ENCODE measurements at places on chromosomes 6 and 20.

- DNase-seq: no peak
Observed at GRCh38 chr6:76250666-76251065, 178.2 kb upstream of the IMPG1 start.

- DNase-seq: no peak
Observed at GRCh38 chr20:44702776-44703175, 12.4 kb upstream of the CCN5 start.

GRCh38 chr6:130148181-130148580 lies 74.6 kb downstream of the SAMD3 start:
- DNase-seq: no peak

DNA sequence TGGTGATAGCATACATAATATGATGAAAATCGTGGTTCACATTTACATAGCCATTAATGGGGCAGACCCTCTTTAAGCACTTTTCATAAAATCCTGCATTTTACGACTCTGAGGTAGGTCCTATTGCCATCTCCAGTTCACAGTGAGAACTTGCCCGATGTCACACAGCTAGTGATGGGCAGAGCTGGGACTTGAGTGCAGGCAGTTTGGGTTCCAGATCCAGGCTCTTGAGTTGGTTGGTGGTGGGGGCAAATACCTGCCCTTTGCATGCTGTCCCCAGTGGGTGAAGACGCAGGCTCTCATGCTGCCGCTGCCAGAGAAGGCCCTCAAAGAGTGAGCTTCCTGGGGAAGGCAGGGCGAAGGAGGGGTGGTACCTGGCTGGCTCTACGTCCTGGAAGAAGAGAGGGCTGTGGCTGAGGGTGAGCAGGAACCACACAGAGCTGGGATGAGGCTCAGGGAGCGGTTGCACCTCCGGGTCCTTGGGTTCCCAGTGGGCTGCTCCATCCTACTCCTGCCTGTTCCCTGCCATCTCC lies 6.1 kb upstream of the BAK1 start:
- no peak for DNase-seq

DNA sequence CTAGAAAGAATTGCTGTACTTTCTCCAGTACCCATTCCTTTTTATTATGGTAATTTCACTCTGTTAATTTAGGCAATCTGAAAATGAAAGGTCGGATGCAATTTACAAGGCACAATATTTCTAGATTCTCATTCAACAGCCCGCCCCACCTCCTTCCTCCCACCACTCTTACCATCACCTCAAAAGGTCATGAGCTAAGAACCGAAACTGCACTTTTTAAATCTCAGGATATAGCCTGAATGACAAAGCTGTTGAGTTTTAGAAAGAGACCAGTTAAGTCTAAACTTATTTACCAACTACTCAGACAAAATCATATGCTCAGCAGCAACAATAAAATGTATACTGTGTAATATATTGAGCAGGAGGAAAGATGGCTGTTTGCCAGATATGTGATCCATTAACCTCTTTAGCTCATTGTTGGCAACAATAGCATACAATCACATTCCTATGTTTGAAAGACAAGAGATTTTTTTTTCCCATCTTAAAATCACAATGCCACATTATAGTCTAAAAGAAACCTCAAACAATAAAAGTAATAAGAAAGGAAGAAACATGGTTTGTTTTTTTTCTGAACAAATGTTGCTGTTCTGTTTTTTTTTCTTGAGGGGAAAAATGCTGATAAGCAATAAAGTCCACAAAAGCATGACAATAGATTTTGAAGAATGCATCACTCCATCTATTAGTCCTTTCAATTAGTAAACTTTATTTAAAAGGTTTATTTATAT lies 1.6 kb upstream of the HS3ST5 start:
- DNase-seq: no peak

- DNase-seq: no peak
Observed at GRCh38 chr6:43843669-43844171, 73.7 kb downstream of the VEGFA start.

GRCh38 chr6:42394881-42395620 lies 56.7 kb downstream of the TRERF1 start:
- no peak for DNase-seq

GRCh38 chr6:149761438-149761837 lies 11.9 kb downstream of the PCMT1 start:
- no peak for DNase-seq

GRCh38 chr20:5127204-5127858 lies 523 bp downstream of the CDS2 start:
- peak; percentile 79 for DNase-seq

DNA sequence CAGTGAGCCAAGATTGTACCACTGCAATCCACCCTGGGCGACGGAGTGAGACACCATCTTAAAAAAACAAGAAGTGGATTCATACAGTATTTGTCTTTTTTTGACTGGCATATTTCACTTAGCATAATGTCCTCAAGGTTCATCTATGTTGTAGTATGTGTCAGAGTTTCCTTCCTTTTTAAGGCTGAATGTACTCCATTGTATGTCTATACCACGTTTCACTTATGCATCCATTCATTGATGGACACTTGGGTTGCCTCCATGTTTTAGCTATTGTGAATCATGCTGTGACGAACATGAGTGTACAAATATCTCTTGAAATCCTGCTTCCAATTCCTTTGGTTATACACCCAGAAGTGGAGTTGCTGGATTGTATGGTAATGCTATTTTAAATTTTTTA lies 28.9 kb upstream of the FAM83D start:
- no peak for DNase-seq

GRCh38 chr6:50661636-50662035 lies 51.7 kb upstream of the TFAP2D start:
- DNase-seq: no peak

GRCh38 chr20:57774951-57775350 lies 65.1 kb upstream of the PMEPA1 start:
- no peak for DNase-seq

GRCh38 chr6:77604476-77604875 lies 48.4 kb upstream of the MEI4 start:
- DNase-seq: no peak

- DNase-seq: no peak
Observed at GRCh38 chr6:106124437-106125430, 38.6 kb downstream of the PRDM1 start.

- DNase-seq: no peak
Observed at GRCh38 chr6:134928151-134928900, 21.6 kb downstream of the ALDH8A1 start.

DNA sequence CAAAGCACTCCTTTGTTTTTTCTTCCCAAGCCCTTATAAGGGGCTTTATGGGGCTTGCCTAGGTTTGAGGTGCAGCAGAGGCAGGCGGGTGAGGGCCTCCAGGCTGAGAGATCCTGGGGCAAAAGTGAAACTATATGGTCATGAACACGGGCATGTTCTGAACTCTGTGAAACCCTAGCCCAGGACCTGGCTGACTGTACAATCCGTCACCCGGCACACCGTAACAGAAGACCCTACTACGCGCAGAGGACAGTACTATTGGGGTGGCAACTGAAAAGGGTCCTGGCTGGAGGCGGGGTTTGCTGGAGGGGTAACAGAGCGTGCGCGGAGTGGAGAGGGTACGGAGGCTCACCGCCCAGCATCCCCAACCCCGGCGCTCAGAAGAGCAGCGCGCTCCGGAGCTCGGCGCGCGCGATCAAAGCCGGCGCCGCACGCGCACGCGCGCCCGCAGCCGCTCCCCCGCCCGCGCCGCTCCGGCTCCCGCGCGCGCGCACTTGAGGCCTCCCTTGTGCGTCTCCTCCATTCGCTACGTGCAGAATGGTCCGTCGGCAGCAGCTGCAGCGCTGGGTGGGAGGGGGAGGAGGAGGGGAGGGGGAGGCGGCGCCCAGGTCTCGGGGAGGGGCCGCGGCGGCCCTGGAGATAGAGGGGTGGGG lies 54.2 kb downstream of the MRPL14 start:
- DNase-seq: peak; percentile 74

DNA sequence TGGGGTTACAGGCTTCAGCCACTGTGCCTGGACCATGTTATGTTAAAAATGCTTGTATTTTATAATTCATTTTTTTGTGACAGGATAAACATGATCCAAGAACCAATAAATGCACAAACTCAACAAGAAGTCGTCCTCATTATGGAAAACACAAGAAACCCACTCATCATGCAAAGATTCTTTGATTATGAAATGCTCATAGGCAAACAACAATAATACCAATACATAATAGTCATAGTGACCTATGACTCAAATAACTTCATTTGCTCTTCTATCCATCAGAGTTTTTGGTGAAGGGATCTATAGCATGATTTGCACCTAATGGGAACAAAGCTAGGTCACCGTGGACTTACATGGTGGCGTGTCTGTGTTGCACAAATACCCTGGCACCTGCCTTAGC lies 217.1 kb upstream of the THEMIS start:
- DNase-seq: no peak

GRCh38 chr6:44730771-44731391 lies 343.4 kb downstream of the CDC5L start:
- no peak for DNase-seq

- no peak for DNase-seq
Observed at GRCh38 chr6:22779062-22779461, 209.7 kb downstream of the HDGFL1 start.

GRCh38 chr20:23097636-23098580 lies 11.8 kb upstream of the CD93 start:
- DNase-seq: no peak

- DNase-seq: no peak
Observed at GRCh38 chr6:114445846-114446245, 103.0 kb upstream of the HS3ST5 start.

DNA sequence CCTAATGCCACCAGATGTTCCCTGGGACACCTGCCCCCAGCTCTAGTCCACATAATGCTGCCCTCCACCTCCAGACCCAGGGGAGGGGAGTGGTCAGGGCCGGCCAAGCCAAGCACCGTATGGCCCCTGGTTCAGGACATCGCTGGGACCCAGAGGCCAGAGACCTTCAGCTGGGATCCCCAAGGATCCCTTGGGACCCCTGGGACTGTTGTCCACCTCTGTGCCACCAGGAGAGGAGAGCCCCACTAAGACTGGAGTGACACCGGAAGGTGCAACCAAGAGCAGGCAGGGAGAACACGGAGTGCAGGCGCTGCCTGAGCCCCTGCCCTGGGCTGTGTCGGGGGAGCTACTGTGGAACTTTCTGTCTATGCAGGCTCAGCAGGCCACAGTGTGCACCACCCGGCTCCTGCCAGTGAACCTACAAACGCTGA lies 43.6 kb downstream of the CTCFL start:
- DNase-seq: no peak

- no peak for DNase-seq
Observed at GRCh38 chr6:53496797-53497375, 48.0 kb downstream of the GCLC start.

DNA sequence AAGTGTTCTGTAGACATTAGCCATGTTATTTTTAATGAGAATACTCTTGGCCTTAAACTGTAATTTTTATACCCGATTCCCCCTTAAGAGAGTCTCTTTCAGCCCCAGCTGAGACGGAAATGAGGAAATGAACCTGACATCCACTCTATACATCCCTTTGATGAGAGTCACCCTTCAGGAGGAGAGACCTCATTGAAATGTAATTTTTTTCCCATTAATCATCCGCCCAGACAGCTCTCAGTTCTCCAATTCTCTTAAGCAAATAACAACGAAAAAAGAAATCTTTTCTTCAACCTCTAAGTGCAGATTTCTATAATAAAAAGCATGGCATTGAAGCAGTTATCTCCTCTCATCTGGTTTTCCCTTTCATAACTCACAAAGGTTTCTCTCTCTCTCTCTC lies 243.8 kb upstream of the PMEPA1 start:
- DNase-seq: no peak

GRCh38 chr20:17226410-17227218 lies at the start of gene PCSK2:
Gene PCSK2 (plus strand): TSS chr20:17227040. CDS start chr20:17227306, 266 bp downstream.
- no peak for DNase-seq

DNA sequence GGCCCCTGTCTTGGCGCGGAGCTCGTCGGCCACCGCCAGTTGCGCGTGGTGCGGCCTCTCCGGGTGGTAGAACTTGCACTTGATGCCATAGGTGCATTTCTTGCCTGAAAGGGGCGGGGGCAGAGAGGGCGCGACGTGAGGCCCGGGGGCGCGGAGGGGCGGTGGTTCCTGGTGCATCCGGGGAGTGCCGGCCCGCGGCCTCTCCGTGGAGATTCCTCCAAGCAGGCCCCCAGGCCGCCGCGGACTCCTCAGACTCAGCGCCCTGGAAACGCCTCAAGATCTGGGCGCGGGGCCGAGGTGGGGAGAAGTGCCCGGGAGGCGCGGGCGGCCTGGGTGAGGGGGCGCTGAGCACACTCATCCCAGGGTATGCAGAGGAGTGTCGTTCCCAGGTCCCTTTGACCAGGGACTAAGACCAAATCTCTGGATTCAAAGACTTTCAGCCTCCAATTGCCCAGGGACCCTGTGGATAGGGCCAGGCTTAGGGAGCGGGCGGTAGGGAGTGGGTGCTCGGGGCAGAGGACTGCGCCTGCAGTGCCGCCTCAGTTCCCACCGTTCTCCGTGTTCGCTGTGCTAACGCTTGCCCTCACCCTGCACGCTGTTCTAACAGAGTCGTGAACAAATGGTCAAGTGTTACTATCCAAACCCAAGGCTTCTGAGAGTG lies 33.3 kb downstream of the ZC3H12D start:
- no peak for DNase-seq

GRCh38 chr6:136404627-136405419 lies 115.2 kb upstream of the BCLAF1 start:
- DNase-seq: no peak

DNA sequence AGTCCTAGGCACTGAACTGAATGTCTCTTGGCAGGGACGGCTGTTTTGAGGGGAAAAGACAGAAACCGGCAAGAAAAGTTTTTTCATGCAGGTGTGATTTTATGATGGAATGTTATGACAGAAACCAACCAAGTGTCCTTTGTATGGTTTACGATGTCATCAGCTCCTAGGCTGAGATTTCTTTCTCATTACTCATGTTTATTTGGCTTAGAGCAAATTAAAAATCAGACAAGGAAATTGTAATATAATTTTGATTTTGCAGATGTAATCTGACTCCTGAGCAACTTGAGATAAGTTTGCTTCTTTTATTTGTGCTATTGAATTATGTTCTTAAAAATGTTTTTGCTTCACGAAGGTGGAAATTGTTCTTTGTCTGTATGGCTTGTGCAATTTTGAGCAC lies 58.8 kb upstream of the MAP3K7 start:
- no peak for DNase-seq

DNA sequence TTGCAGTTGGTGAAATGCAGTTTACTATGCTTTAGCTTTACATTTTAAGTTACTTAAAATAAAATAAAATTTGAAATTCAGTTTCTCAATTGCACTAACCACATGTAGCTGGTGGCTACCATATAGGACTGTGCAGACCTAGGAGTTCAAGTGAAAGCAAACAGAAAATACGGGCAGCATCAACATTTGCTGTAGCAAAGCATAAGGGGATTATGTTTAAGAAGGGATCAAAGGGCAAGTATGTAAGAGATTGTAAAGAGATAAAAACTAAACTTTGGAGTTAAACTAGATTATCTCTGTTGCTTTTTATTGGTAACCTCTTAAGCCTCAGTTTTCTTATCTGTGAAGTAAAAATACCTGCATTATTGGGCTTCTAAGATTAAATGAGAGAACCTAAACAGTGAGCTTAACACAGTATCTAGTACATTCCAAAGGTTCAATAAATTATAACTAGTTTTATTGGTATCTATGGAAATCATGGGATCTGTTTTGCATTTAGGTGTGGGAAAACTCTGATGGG lies 81.2 kb downstream of the SPTLC3 start:
- DNase-seq: no peak

GRCh38 chr20:21607971-21608725 lies 94.3 kb upstream of the NKX2-2 start:
- DNase-seq: no peak
